ENCODE measurements at places on chromosomes 3 and 15. TPM values are rescaled to one million over a fixed set of nuclear protein-coding genes. Genes with fewer than 3 reads are reported as not detected.

The BNC1 gene
- total RNA-seq = 0.12 TPM

The SLC33A1 gene
- 34.8 TPM for total RNA-seq

- no peak for DNase-seq
These were observed 333.5 kb upstream of the SEMA6D start for GRCh38 chr15:47383801-47384200.

The PODXL2 gene
- total RNA-seq = 0.38 TPM

DNA sequence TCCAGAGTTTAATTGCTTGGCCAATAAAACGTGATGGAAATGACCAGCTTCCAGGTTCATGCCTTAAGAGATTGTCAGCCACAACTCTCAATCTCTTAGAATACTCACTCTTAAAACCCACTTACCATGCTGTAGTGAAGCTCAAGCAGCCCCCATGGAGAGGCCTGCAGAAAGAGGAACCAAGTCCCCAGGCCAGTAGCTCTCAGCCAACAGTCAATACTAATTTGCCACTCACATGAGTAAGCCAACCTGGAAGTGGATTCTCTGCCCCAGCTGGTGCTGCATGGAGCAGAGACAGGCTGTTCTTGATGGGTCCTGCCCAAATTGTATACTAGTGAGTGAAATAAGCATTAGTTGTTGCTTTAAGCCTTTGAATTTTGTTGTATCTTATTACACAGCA lies 155.9 kb downstream of the OXSM start:
- no peak for DNase-seq

The ISLR gene
- total RNA-seq = 2.3 TPM

The CCDC13 gene
- total RNA-seq = 1.8 TPM

The CYP1A2 gene
- total RNA-seq = 32.9 TPM

- no peak for DNase-seq
These were observed 325.3 kb upstream of the DPH6 start for GRCh38 chr15:35871282-35871681.

GRCh38 chr3:124059580-124059979 lies 67.7 kb upstream of the ROPN1 start:
- DNase-seq = no peak

The DLEC1 gene
- not detected for total RNA-seq

DNA sequence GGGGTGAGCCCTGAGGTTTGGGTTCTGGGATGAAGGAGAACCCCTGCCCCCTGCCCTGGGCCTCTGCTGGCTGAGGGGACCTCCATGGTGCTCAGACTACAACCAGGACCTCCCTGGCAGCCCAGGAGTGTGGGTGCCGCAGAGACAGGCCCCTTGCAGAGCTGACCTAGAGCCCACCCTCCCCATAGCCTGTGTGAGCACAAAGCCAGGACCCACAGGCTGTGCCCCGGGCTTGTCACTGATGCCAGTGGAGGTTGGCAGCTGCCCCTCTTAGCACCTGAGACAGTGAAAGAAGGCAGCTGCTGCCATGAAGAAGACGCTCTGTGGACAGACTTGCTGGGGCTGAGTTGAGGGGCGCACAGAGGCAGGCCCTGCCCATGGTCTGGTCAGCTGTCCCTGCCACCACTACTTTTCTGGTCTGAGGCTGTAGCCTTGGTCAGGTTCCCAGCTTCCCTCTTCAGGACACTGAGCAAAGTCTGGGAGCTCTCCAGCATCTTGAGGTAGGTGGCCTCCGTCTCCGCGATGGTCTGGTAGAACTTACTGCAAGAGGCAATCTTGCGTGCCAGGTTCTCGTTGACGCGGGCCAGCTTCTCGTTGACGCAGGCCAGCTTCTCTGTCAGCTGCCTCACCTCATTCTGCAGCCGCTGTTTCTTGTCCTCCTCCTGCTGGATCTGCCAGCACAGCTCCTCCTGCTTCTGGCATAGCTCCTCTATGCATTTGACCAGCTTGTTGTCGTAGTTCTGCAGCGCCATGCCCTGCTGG lies 23.0 kb downstream of the USP4 start:
- DNase-seq = no peak

The MFGE8 gene
- total RNA-seq = 18.8 TPM

- no peak for DNase-seq
These were observed 1.7 kb upstream of the RARB start for GRCh38 chr3:25426408-25426807.

The PFN2 gene
- 1.9 TPM for total RNA-seq

DNA sequence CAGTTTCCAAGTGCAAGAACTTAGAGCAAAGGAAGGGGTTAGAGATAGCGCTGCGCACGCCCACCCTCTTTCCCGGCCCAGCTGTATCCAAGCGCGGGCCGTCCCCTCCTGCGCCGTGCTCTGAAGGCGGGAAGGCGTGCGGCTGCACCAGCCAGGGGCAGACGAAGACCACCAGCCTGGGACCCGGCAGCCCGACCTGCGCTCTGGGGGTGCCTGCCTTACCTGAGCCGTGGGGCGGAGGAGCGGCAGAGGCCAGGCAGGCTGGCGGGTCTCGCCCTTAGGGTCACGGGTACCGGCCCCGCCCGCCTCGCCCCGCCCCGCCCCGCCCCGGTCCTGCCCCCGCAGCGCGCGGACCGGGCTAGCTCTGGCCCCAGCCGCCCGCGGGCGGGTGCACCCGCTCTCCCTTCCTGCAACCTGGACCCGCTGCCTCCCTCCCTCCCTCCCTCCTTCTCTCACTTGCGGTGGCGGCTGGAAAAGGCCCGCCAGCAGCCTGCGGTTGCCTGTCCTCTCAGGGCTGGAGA lies at the start of gene WDR72:
Gene WDR72 (minus strand): TSS at position 253 of the 521 bp plus-strand sequence. CDS start 26,514 bp downstream, outside the sequence.
- peak; percentile 60 for DNase-seq

- no peak for DNase-seq
These were observed 925.1 kb upstream of the NR2F2 start for GRCh38 chr15:95405447-95405846.

The HTD2 gene
- total RNA-seq = 9.7 TPM

The NECTIN3 gene
- total RNA-seq = 31.0 TPM

DNA sequence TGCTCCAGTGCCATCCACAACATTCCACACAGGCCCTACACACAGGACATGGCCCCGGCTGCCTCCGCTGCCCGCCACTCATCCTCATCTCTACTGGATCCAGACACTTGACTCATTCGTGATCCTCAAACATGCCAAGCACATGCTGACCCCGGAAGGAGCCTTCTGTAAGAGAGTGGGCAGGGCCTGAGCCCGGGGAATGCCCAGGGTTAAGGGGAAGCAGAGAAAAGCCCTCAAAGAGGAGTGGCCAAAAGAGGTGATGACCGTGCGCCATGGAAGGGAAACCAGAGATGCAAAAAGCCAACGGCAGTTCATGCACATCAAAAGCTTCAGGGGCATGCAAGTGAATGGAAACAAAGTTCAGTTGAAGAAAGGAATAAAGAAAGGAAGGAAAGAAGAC lies 46.1 kb downstream of the RFTN1 start:
- DNase-seq = no peak

GRCh38 chr15:99511866-99512661 lies 53.7 kb upstream of the MEF2A start:
- DNase-seq = no peak

- DNase-seq = no peak
These were observed 43.5 kb downstream of the CFAP92 start for GRCh38 chr3:128950223-128950938.

DNA sequence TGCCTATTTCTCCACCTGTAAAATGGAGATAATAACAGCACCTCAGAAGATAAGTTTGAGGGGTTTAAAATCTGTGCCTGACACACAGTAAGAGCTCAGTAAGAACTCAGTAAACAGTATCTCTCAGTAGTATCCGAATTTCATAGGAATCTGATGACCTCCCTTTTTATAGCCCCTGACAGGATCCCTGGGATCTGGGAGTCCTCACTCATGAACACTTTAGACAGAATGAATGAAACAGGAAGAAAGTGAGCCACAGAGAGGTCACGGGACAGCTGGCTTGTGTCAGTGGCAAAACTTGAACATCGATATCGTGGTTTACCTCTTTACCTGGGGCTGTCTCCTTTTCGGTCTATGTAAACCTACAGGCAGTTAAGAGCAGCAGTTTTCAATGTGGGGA lies 51.2 kb downstream of the LRTM1 start:
- no peak for DNase-seq

- DNase-seq = no peak
These were observed 36.0 kb downstream of the CCDC32 start for GRCh38 chr15:40528801-40529200.

- peak; percentile 47 for DNase-seq
These were observed 236.2 kb downstream of the ZPLD1 start for GRCh38 chr3:102670986-102671385.

- DNase-seq = no peak
These were observed 32.1 kb downstream of the DNASE1L3 start for GRCh38 chr3:58178528-58179234.

The RBMS3 gene
- 6.3 TPM for total RNA-seq

DNA sequence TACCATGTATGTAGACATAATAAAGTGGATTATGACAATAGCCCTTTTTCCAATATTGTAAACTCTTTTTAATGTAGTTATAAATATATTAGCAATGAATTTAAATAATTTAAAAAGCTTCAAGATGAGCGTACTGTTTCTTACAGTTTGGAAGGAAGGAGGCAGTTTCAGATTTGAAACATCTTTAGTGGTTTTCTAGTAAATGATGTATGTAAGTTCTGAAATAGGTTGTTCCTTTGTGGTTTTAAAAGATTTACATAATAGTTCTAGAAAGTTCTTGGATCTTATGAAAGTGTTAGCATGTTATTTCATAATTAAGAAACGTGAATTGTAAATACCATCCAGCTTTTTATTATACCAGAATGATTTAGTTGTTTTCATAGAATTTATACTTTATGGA lies 16.0 kb downstream of the DNAJC19 start:
- DNase-seq = no peak

DNA sequence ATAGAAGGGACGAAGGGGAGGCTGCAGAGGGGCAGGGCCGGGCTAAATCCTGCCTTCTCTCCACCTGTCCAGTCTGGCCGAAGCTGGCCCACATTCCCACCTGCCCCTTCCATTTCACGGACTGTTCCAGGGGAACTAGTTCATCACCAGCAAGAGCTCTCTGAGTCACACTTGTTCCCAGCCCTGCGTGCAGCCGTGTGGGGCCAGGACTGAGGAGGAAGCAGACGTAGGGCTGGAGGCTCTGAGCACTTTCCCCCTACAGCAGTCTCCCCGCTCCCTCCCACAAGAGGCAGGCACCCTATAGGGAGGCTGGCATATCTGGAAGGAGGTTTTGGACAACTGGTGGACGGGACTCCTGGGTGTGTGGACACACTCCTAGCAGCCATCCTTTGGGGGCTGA lies 3.0 kb downstream of the ITIH4 start:
- DNase-seq = no peak

- DNase-seq = no peak
These were observed 296.1 kb downstream of the RPLP1 start for GRCh38 chr15:69748576-69749185.

The REC114 gene
- not detected for total RNA-seq

The ZBTB47 gene
- 3.9 TPM for total RNA-seq

GRCh38 chr15:68609629-68610028 lies 30.8 kb downstream of the CORO2B start:
- DNase-seq = no peak

The CDCP1 gene
- total RNA-seq = 0.93 TPM
